Fibroblast of villous mesenchyme (primary cell): ENCODE measurements at places on chromosomes 5 and 9. TPM values are rescaled to one million over a fixed set of nuclear protein-coding genes. Genes with fewer than 3 reads are reported as not detected.

GRCh38 chr5:111859533-111860270, 102.7 kb upstream of the NREP start:
- DNase-seq, result peak; percentile 94

DNA sequence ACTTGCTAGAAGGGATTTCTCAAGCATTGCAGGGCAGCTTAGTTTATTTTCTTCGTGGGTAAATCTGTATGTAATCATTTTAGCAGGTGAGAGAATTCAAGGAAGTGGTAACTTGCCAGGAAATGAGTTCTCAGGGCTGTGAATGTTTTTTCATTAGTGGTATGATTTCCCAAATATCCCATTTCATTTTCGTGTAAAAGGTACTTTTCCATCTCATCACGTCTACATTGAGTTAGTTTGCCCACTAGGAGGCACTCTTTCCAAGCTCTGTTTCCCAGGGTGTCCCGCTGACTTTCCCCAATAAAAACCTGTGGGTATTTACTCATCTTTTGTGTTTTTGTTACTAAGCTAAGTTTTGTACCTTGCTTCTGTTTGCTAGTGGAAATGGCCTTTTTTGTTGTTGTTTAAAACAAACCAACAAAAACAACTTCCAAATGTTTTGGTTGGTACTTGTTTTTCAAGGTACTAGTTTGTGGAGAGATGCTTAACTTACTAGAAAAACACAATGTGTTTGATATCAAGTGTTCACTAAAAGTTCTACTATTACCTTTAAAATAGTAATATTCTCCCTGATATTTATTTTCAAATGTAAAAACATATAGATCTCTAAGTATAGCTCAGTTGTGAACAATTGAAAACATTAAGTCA, 373.6 kb downstream of the ADGRV1 start:
- peak; percentile 71 for DNase-seq

- no peak for DNase-seq
Observed at GRCh38 chr5:112684121-112684520, 53.6 kb upstream of the APC start.

GRCh38 chr5:124631874-124632550, 114.4 kb downstream of the ZNF608 start:
- DNase-seq, result no peak

DNA sequence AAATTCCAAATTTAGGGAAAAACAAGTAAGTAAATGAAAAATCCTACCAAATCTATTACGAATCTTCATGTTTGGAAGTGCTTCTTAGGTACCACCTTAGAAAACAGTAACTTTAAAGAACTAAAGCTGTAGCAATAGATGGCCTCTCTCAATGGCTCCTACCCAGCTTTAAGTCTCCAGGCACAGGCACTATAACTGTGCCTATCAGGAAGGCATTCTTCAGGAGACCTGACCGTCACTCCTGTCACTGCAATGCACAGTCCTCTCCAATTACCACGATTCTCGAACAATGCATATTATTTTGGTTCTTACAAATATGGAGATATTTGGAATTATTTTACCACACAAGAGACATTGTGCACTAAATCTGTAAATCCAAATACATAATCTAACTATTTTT, 12.9 kb downstream of the NFIB start:
- DNase-seq, result no peak

The SOHLH1 gene
- not detected in 2 replicates for total RNA-seq

The TPRN gene
- 6.9 and 8.1 TPM in 2 replicates for total RNA-seq

The CER1 gene
- total RNA-seq, result not detected in 2 replicates

The CDC20B gene
- total RNA-seq, result not detected in 2 replicates

The SETD9 gene
- total RNA-seq, result 7.3 and 9.3 TPM in 2 replicates

The SEMA5A gene
- total RNA-seq, result 72.5 and 74.7 TPM in 2 replicates

The CDX1 gene
- total RNA-seq, result under 0.01 and 0.64 TPM in 2 replicates
